ENCODE measurements at places on chromosomes 11 and 22.
A peak's percentile ranks its signal among the peaks of the same experiment; 100 is the strongest.

DNA sequence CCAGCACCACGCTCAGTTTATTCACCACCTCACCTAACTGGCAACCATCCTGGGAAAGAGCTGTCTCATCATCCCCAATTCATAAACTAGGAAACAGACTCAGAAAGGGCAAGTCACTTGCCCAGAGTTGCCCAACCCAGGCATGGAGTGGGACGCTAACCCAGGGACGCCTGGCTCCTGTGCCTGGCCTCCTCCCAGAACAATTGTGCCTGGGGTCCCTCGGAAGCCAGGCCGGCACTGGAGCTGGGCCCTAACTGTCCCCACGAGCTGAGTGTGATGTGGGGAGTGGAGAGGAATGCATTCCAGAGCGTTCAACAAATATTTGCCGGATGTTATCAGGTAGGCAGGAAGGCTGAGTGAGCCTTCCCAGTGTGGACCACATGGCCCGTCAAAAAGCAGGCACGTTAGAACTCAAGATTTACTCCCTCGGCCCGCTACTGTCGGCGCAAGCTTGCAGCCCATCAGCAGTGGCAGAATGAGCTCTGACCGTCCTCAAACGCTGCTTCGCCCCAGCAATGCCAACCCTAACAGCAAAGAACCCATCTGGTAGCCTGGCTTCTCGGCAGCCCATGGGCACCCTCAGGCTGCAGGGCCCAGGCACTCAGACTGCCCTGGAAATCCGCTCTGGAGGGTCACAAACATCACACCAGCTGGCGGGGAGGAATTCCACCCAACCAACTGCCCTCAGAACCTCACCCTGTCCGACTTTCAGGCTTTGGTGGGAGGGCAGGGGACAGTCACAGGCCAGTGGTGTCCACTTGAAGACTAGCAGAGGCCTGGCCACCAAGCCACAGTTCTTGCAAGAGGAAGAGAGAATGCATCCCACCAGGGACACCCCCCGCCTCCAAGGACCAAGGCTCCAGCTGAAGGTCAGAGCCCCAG lies 35.6 kb downstream of the MYH9 start:
- DNase-seq: no peak

DNA sequence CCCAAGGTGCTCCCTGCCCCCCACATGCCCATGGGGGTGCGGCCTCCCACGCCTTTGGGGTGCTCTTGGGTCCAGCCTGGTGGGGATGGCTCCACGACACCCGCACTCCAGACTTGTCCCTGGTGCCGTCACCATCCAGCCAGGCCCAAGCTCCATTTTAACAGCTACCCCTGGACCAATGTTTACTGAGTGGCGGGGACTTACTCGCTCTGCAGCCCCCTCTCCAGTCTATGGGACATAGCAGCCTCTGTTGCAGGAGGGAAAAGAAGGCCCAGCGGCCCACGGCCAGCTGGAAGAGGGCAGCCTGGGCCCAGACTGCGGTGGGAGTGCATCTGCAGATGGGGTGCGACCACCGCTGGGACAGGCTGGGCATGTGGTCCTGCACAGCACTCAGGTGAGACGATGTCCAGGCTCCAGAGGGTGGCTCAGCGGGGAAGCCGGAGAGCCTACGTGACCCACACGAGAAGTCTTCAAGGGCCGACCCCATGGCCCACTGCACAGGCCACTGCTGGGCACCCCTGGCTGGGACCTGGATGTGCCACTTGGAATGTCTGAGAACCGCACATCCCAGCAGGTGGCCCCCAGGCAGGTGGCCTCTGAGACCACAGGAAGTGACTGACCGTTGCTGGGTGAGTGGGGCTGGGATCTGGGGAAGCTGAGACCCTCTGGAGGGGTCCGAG lies 18.1 kb downstream of the IL17REL start:
- DNase-seq: no peak

- no peak for DNase-seq
Observed at GRCh38 chr11:94727819-94728218, 40.3 kb upstream of the AMOTL1 start.

DNA sequence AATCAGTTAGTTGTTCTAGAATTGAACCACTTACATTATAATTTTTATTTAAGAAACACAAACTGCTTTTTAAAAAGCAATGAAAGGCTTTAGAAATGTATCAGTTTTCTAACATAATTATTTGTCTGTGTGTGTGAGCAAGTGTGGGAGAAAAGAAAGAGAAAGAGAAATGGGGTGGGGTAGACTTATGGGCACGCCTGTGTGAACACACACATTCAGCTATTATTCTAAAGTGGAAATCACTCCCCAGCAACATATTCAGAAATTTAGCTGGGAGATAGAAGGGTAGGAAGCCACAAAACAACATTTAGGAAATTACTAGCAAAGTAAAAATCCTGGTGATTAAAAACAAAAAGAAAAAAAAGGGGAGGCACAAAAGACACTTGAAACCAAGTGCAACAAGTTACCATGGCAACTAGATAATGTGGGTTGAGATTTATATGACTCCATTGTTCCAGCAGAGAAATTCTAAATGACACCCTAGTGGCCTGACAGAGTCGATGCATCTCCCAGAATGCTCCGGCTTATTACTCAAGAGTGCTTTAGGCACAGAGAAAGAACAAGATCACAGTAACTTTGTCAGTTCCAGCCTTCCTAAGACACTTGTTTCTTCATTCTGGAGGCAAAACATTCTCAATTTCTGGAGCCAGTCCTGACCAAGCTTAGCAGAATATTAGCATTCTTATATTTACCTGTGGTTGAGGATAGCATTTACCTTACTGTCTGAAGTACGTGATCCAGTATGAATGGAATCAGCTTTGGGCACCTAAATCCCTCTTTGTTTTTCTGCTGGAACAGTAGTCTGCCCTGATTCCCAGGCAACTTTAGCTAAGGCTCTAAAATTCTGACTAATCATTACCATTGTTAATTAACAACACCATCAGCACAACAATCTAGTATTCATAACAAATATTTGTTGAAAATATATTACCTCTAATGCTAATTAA lies 444.4 kb downstream of the DLG2 start:
- DNase-seq: no peak

- DNase-seq: no peak
Observed at GRCh38 chr11:9708544-9708943, 44.7 kb downstream of the SWAP70 start.

GRCh38 chr11:68002575-68002937 lies 1.3 kb downstream of the UNC93B1 start:
- DNase-seq: no peak

DNA sequence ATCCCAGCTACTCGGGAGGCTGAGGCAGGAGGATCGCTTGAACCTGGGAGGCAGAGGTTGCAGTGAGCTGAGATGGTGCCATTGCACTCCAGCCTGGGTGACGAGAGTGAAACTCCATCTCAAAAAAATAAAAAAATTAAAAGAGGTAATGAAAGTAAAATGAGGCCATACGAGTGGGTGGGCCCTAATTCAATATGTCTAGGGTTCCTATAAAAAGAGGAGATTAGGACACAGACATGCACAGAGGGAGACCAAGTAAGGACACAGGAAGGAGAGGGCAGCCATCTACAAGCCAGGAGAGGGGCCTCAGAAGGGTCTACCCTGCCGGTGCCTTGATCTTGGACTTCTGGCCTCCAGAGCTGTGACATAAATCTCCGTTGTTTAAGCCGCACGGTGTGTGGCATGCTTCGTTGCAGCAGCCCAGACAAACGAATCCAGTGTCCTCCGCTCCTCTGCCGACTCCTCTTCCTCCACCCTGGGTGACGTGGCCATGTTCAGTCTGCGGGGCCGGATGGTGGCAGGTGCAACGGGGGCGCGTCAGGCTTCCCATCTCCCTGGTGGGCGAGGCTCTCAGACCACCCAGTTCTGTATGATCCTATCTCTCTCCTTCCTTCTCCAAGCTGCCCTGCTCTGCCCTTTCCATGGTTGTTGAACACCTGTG lies 51.6 kb upstream of the PARVG start:
- no peak for DNase-seq

DNA sequence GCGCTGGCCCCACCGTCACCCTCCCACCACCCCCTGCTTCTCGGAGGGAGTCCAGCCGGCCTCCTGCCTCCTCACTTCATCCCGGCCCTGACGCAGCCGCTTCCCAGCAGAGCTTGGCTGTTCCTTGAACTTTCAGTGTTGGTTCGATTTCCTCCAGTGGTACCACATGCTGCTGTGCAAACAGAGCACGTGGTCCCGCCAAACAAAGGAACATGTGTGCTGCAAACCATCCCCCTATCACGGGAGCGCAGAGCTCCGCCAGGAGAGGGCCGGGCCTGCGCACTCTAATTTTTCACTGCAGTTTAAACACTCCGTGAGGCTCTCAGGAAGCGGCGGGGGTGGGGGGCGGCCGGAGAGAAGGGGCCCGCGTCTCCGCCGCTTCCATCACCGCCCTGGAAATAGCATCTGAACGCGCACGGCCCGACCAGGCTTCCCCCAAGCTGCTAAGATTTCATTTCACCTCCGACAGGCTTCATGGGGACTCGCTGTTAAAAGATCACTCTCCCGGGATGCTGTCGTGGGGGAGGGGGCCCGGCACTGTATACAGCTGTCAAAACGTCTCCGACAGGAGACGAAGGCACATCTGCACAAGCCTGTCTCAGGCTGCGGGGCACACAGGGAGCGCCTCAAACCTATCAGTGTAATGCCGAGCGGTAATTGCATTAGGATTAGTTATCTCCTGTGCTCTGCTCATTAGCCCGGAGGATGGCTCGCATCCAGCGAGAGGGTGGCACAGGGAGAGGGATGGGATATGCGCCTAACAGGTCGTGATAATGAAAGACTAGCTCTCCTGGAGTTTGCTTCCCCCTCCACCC lies 269.9 kb upstream of the SORL1-AS1 start:
- DNase-seq: peak; percentile 99

DNA sequence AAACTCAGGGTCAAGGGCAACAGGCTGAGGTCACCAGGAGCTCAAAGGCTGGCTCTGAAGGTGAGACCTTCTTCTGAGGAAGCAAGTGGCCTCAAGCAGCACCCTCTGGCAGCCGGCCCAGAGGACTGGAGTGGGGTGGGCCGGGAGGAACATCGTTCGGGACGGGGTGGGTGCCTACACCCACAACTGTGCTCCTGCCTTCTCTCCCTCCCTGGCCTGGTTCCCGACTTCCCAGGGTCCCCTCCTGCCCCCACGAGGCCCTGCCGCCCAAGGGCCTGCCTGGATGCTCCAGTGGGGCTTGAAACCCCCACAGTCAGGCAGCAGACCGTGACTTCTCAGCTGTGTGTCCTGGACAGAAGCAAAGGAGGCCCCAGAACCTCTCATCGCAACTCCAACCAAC lies 195.7 kb downstream of the IGLL1 start:
- DNase-seq: no peak

DNA sequence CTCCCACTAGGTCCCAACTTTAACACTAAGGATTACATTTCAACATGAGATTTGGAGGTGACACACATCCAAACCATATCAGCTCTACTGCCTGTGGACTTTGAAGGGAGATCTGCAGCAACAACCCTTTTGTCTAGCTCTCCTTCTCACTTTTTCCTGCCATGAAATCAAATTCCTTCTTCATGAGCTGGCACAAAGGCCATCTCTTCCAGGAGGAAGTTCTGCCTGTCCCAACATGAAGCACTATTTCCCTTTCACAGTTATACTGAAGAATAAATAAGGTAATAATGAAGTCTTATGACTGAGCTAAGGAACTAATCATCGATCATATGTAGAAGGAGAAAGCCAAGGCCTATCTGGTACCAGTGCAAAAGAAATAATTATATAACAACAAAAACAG lies 253.5 kb upstream of the TENM4 start:
- DNase-seq: no peak

- no peak for DNase-seq
Observed at GRCh38 chr11:118878163-118878563, 5.5 kb upstream of the CXCR5 start.

DNA sequence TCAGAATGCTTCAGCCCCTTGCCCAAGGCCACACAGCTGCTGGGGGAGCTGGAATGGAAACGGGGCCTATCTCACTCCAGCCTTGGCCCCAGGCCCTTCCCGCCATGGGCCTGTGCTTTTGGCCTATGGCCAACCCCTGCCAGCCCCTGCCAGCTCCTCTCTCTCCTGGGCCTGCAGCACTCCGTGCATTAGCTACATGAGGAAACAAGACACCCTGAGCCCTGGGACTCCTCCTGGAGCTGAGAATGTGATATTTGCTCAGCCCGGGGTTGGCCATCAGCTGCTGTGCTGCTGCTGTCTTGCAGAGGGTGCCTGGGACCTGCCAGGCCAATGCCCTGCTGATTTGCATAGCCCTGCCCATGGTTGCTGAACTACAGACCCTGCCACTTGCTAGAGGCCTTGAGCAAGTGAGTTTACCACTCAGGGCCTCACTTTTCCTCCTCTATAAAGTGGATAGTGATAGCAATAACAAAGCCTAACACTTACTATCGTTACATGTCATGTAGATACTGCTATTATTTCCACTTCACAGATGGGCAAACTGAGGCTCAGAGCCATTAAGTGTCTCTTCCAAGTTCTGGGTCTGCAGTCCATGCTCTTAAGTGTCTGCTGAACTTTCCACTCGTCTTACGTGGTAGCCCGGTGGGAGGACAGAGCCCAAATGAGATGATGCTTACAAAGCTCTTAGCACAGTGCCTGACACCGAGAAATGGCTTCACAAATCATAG lies 99.6 kb downstream of the KIAA1671 start:
- DNase-seq: no peak

GRCh38 chr11:94504689-94505293 lies 7.5 kb upstream of the C11orf97 start:
- DNase-seq: peak; percentile 18

GRCh38 chr11:17979770-17980371 lies 33.0 kb downstream of the SERGEF start:
- no peak for DNase-seq

DNA sequence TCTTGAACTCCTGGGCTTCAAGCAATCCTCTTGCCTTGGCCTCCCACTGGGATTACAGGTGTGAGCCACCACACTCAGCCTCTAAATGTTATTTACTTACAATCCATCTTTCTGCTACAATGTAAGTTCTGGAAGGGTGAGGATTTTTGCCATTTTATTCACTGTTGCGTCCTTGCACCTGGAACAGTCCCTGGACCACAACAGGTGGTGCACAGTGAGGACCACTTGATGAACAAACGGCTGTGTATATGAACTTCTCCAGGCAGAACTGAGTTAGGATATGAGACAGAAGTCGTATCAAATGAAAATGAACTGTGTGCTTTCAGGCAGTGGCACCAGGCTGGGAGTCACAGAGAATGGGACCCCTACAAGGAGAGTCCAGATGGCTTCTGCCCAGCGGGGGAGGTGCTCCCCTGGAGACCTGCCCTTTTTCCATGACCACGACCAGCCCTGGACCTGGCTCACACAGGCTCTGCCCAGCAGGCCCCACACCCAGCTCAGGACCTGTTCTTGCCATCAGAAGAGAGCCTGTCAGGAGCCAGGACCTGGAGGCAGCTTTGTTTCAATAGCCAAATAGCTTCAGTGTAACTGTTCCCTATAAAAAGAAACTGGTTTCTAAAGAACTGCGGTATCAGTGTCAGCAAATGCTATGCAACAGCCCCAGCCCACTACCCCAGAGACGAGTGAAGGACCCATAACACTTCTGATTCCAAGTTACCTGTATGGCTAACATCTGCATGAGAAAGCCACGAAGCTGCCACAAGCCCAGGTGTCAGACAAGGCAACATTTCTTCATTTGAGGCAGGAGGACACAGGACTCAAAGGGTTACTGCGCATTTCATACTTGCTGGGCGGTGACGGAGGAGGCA lies 104.9 kb downstream of the MICAL3 start:
- no peak for DNase-seq

GRCh38 chr11:65766535-65766934 lies 14.2 kb downstream of the AP5B1 start:
- no peak for DNase-seq

- no peak for DNase-seq
Observed at GRCh38 chr22:45974498-45974897, 2.5 kb downstream of the WNT7B start.
